ENCODE measurements at places on chromosomes 3 and 15. TPM values are rescaled to one million over a fixed set of nuclear protein-coding genes. Genes with fewer than 3 reads are reported as not detected.

The DOCK3 gene
- total RNA-seq = 7.8 TPM

The SLC9A9 gene
- 4.0 TPM for total RNA-seq

The CD96 gene
- 67.6 TPM for total RNA-seq

The COX17 gene
- 55.7 TPM for total RNA-seq

The TNNC1 gene
- total RNA-seq = 6.5 TPM

The HYPK gene
- total RNA-seq = 15.6 TPM

GRCh38 chr15:57509126-57509525, 82.6 kb upstream of the MYZAP start:
- no peak for ATAC-seq

GRCh38 chr15:32838820-32839219, 121.0 kb downstream of the GREM1 start:
- no peak for ATAC-seq

DNA sequence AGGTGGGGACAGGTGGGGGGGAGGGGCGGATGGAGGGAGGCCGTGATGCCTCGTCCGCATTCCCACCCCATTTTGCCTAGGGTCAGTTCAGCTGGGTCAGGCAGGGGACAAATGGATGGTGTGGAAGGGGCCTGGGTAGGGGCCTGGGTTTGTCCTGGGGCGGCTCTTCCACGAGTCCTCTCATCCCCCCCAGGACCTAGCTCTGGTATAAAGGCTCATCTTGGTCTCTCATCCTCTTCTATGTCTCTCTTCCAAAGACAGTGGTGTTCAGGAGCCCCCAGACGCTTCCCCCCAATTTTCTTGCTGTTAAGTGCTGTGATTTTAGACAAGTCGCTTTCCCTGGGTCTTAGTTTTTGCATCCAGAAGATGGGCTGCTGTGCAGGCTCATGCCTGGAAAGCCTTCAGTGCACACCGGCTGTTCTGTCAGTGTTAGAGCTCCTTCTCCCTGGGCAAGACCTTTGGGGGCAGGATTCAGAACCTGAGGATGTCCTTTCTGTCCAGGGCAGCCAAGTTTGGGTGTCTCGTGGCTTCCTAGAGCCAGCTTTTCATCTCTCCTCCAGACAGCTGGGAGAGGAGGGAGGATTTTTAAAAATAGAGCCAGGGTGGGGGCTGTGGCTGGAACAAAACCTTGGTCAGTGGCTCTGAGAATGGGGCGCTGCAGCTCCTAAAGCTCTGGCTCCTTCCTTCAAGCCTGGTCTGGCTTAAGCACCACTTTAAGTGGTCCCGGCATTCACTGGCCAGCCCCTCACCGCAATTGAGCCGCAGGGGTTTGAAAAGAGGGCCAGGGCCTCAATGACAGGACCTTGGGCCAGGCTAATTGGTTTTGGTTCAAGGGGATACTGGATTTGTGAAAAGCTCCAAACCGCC, 37.7 kb upstream of the POLG start:
- no peak for ATAC-seq

Data from activated T-helper 17 cell treated with anti-CD3 and anti-CD28 coated beads, Interleukin-2, amount 50 U/mL, for 72 hours (primary cell).